Airway epithelial cell (primary cell): ENCODE measurements at places on chromosomes 1 and 21. TPM values are rescaled to one million over a fixed set of nuclear protein-coding genes. Genes with fewer than 3 reads are reported as not detected.

The MIB2 gene
- 39.2 and 41.9 TPM in 2 replicates for total RNA-seq

The GBP6 gene
- 75.2 and 93.7 TPM in 2 replicates for total RNA-seq

The RXRG gene
- total RNA-seq: not detected in 2 replicates

The EBNA1BP2 gene
- total RNA-seq: 145 and 162 TPM in 2 replicates

The CACNA1S gene
- not detected in 2 replicates for total RNA-seq

The IGSF9 gene
- total RNA-seq: 42.0 and 44.1 TPM in 2 replicates

The CHRM3 gene
- under 0.01 TPM in 1 of 2 replicates, not detected in the other for total RNA-seq

The HPDL gene
- 5.2 and 8.5 TPM in 2 replicates for total RNA-seq

The SNIP1 gene
- 12.1 and 13.3 TPM in 2 replicates for total RNA-seq

The DPYD gene
- total RNA-seq: 3.3 and 4.4 TPM in 2 replicates

The AMY2A gene
- total RNA-seq: not detected in 2 replicates

The WNT2B gene
- 0.56 and 0.65 TPM in 2 replicates for total RNA-seq

The FMO5 gene
- total RNA-seq: 0.99 and 2.7 TPM in 2 replicates

The CBR3 gene
- 8.3 and 12.8 TPM in 2 replicates for total RNA-seq

The VSIG8 gene
- 0.05 and 0.21 TPM in 2 replicates for total RNA-seq

The SYCP1 gene
- total RNA-seq: not detected in 2 replicates

The PCP4 gene
- not detected in 2 replicates for total RNA-seq

The BTBD8 gene
- 2.5 and 3.2 TPM in 2 replicates for total RNA-seq

The TRIM45 gene
- total RNA-seq: 0.65 and 1.7 TPM in 2 replicates

The SLC35A3 gene
- 19.5 and 20.1 TPM in 2 replicates for total RNA-seq

The C1orf53 gene
- 8.5 and 10.2 TPM in 2 replicates for total RNA-seq

The NR1I3 gene
- not detected in 2 replicates for total RNA-seq

The BGLAP gene
- 0.14 TPM in 1 of 2 replicates, not detected in the other for total RNA-seq

The CLCA4 gene
- 3.1 and 6.5 TPM in 2 replicates for total RNA-seq

The CHD5 gene
- total RNA-seq: 0.07 TPM in 1 of 2 replicates, not detected in the other

The AGO3 gene
- total RNA-seq: 5.4 and 14.0 TPM in 2 replicates

The KDM5B gene
- 55.8 and 75.8 TPM in 2 replicates for total RNA-seq

The PLD5 gene
- 0.84 and 1.4 TPM in 2 replicates for total RNA-seq

The CFHR4 gene
- total RNA-seq: not detected in 2 replicates

The CA6 gene
- not detected in 2 replicates for total RNA-seq

The SLC9C2 gene
- not detected in 2 replicates for total RNA-seq

The LEMD1 gene
- total RNA-seq: 1.4 TPM in 1 of 2 replicates, not detected in the other

The BRINP2 gene
- 0.14 TPM in 1 of 2 replicates, not detected in the other for total RNA-seq

The ERRFI1 gene
- 120 and 140 TPM in 2 replicates for total RNA-seq

The RORC gene
- 0.05 and 0.35 TPM in 2 replicates for total RNA-seq

The MIGA1 gene
- total RNA-seq: 5.7 and 9.2 TPM in 2 replicates

The S100A14 gene
- total RNA-seq: 1,909 and 2,185 TPM in 2 replicates

The IL23R gene
- total RNA-seq: not detected in 2 replicates

The DCAF8 gene
- 19.0 and 46.5 TPM in 2 replicates for total RNA-seq

The TEX38 gene
- total RNA-seq: not detected in 2 replicates

The OR14K1 gene
- total RNA-seq: not detected in 2 replicates

The KCNK1 gene
- 9.0 and 13.4 TPM in 2 replicates for total RNA-seq

The SAMSN1 gene
- total RNA-seq: not detected in 2 replicates

The CDA gene
- 18.5 and 22.1 TPM in 2 replicates for total RNA-seq

The TRIM58 gene
- 0.07 TPM in 1 of 2 replicates, not detected in the other for total RNA-seq

The ZNF684 gene
- total RNA-seq: 3.2 and 4.5 TPM in 2 replicates

The LCE1C gene
- total RNA-seq: not detected in 2 replicates

The WNT9A gene
- 1.2 and 1.5 TPM in 2 replicates for total RNA-seq

The F5 gene
- under 0.01 and 0.07 TPM in 2 replicates for total RNA-seq

The TTC34 gene
- total RNA-seq: 0.14 and 0.21 TPM in 2 replicates
